ENCODE measurements at places on chromosomes 16 and 17.

GRCh38 chr16:8852534-8852933, 16.3 kb downstream of the CARHSP1 start:
- DNase-seq: no peak

DNA sequence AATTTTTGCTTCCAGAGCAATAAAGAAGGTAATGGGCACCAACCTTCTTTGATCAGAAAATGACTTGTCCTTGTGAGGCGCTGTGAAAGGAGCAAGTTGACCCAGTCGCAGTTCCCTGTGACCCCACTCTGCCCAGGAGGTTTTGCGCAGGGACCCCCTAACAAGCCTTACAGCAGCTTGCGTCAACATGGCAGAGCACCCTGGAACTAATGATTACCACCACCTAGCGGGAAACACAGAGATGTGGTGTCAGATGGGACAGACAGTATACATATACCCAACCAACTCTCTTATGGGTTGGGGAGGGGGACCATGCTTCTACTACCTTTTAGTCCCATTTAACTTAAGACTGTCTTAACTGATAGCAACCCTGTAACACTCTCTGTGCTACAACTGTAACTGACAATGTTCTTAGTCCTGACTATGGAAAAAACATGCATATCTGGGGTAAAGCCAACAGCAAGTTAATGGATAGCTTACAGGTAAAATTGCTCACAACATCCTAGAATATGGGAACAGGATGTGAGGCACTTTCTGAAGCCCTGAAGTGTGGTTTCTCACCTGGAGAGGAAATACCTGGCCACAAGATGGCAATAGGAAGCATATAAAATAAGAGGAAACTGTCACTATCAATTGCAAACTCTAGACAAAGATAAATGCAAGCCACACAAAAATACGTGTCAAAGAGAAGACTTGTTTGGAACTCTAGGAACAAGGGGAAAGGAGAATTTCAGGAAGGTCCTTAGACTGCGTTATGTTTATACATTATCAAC, 3.0 kb downstream of the KARS1 start:
- DNase-seq: no peak

DNA sequence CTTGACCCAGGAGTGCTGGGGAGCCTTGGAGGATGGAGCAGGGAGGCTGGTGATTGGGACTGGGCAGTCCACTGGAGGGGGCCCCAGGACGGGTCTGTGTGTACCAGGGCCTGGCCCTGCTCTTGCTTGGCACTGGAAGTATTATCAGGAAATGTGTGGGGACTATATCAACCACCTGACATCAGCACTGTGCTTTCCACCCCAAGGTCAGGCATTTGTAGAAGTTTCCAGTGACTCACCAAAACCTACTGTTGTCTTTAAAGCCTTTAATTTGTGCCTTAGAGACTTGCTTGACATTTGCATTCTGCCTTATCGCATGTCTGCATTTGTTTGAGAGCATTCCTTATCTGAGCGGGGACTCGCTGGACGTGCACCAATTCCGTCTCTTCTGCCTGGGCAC, 323.1 kb downstream of the FOXL1 start:
- no peak for DNase-seq

- DNase-seq: no peak
Measured at GRCh38 chr17:50252781-50253180, 21.5 kb upstream of the TMEM92 start.

- no peak for DNase-seq
Measured at GRCh38 chr17:14308965-14309879, 8.3 kb downstream of the HS3ST3B1 start.

DNA sequence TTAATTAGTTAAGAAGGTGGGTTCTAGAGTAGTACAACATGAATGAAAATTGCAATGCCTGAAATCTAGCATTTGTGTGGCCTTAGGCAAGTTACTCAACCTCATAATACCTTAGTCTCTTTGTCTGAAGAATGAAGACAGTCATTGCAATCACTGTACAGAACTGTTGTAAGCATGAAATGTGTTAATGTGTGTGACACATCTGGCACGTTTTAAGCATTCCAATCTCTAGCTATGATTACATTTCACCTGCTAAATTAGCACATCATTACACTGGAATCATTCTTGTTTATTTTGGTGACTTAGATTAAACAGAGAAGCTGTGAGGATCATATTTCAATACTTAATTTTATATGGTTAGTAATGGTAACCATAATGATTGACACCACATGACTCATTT, 629.7 kb upstream of the KIF2B start:
- no peak for DNase-seq

DNA sequence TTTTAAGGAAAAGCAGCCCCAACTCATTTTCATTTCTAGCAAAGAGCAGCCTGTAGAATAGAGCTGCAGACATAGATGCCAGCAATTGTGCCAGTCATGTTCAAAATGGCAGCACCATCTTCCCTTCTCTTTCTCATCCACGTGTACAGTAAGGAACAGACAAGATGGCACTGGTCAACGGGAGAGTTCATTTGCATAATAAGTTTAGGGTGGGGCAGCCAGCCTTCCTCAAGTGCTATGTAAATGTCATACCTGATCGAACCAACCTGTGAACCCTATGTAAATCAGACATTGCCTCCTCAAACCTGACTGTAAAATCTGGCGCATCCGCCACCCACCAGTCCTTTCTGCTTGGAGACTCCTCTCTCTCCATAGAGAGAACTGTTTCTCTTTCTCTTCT, 150.0 kb upstream of the CDH13 start:
- no peak for DNase-seq
